ENCODE measurements at places on chromosomes 16 and 17.

GRCh38 chr16:57614536-57614935 lies 13.9 kb upstream of the ADGRG1 start:
- no peak for DNase-seq

DNA sequence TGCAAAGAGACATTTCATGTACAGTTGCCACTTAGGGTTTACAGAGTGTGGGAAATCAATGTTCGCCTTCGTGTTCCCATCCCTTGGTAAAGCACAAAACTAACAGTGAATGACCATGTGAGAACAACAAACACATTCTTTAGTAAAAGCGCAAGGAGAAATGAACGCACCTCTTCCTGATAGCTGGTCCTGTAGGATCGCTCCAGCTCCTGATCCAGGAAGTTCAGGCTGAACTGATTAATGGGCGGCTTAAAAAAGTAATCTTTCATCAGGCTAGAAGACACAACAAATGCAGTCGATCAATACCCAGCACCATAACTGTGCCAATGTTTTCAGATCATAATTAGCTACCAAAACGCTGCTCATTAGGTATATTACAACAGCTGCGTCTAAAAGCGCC lies 108.3 kb upstream of the CREBBP start:
- no peak for DNase-seq

DNA sequence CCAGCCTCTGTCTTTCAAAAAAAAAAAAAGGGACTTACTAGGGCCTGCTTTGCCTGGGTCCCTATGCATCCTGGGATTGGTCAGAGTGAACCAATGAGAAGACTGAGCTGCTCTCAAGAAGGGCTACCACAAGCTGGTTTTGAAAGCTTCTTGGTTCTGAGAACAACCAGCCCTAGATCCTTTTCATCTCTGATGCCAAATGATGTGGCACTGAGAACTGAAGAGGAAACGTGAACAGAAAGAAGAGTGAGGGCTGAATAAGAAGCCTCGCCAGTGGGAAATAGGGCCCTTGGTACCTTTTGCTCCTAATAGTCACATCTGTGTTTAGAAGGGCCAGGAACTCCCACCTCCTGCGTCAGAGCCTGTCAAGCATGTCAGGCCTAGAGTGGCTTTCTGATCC lies 10.7 kb downstream of the TACO1 start:
- DNase-seq: no peak

DNA sequence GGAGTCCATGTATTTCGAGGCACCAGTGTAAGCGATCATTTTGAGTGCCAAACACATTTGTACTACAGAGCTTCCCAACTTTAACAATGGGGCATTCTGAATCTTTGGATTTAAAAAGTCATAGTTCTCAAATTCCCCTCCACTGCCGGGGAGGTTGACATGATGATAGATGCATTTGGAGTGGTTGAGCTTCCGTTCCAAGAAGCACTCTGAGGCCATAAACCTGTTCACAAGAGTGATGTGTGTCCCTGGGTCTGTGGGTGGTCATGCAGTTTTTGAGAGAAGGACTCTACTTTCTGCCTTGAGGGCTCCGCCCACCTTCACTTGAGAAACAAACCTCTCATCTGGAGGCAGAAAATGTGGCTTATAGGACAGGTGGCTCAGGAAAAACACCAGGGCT lies 43.7 kb downstream of the IRX5 start:
- no peak for DNase-seq

DNA sequence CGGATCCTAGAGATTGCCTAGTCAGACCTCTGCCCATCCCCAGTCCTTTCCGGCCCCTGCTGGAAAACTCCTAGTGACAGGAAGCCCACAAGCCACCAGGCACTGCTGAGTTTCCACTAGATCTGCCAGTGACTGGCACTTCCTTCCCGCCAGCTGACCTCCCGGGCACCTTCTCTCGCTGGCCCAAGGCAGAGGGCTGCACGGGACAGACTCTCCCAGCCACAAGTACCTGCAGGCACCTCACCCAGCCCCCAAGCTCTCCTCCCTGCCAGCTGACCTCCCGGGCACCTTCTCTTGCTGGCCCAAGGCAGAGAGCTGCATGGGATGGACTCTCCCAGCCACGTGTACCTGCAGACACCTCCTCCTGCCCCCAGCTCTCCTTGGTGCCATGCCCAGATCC lies 66.3 kb upstream of the DOC2B start:
- no peak for DNase-seq

GRCh38 chr17:12659500-12659899 lies 6.2 kb upstream of the MYOCD start:
- no peak for DNase-seq

All from smooth muscle cell of the brain vasculature (primary cell).